Pulmonary artery endothelial cell (primary cell): ENCODE measurements at places on chromosomes 7 and 10.

- no peak for DNase-seq
These were observed 77.0 kb downstream of the ZNF277 start for GRCh38 chr7:112283382-112283910.

GRCh38 chr10:90462749-90463470 is 394.9 kb downstream of the HTR7 start:
- DNase-seq, result no peak

- no peak for DNase-seq
These were observed 193.1 kb downstream of the SUGCT start for GRCh38 chr7:40327873-40328272.

GRCh38 chr10:52213321-52213752 is 100.7 kb upstream of the DKK1 start:
- no peak for DNase-seq

- no peak for DNase-seq
These were observed 159.7 kb downstream of the GNAI1 start for GRCh38 chr7:80294346-80294745.

GRCh38 chr10:7314170-7314569 is 96.7 kb downstream of the SFMBT2 start:
- DNase-seq, result no peak

DNA sequence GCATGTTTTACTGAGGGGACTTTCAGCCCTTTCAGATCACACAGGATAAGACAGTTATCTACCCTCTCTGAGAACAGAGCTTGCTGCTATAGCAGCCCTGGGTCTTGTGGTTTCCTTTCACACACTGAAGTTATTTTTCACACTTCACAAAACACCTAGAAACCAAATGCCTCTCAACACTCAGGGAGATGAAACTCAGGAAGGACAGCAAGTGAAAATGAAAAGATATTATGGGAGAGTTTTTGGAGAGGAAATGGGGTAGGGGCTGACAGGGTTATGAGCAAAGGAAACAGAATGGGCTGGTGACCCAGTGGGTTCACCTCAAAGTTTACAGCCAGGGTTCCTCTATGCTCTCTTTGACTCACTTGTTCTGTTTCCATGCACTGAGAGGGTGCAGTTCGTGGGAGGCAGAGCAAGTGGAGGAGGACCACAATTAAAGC is 17.0 kb upstream of the GIMAP2 start:
- DNase-seq, result no peak

DNA sequence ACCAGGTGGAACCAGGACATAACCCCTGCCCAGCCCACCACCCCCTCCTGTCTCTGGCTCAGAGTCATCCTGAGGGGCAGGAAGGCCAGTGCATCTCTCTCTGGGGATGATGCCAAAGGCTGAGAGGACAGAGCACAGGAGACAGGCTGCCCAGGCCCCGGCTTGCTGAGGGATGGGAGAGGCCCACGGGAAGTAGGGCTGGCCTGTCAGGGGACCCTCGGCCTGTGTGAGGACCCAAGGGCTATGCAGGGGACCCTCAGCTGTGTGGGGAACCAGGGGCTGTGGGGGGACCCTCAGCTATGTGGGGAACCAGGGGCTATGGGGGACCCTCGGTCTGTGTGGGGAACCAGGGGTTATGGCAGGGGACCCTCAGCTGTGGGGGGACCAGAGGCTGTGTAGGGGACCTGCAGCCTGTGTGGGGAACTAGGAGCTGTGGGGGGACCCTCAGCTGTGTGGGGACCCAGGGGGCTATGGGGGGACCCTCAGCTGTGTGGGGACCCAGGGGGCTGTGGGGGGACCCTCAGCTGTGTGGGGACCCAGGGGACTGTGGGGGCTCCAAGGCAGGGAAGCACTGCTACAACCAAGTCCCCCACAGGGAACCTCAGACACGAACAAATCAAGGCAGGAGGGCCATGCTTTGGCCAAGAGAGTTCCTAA is 27.7 kb downstream of the EBF3 start:
- DNase-seq, result no peak

DNA sequence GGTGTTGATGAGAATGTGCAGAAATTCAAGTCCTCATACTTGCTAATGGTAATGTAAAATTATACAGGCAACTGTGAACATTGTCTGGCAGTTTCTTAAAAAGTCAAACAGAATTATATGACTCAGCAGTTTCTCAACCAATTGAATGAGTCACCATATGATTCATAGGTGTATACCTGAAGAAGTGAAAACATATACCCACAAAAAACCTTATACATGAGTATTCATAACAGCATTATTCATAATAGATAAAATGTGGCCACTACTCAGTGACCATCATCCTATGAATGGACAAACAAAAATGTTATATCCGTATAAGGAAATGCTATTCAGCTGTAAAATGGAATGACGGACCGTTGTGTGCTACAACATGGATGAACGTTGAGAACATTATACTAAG is 253.5 kb downstream of the MALRD1 start:
- no peak for DNase-seq

GRCh38 chr10:68106656-68107055 is 2.6 kb upstream of the MYPN start:
- DNase-seq, result no peak

DNA sequence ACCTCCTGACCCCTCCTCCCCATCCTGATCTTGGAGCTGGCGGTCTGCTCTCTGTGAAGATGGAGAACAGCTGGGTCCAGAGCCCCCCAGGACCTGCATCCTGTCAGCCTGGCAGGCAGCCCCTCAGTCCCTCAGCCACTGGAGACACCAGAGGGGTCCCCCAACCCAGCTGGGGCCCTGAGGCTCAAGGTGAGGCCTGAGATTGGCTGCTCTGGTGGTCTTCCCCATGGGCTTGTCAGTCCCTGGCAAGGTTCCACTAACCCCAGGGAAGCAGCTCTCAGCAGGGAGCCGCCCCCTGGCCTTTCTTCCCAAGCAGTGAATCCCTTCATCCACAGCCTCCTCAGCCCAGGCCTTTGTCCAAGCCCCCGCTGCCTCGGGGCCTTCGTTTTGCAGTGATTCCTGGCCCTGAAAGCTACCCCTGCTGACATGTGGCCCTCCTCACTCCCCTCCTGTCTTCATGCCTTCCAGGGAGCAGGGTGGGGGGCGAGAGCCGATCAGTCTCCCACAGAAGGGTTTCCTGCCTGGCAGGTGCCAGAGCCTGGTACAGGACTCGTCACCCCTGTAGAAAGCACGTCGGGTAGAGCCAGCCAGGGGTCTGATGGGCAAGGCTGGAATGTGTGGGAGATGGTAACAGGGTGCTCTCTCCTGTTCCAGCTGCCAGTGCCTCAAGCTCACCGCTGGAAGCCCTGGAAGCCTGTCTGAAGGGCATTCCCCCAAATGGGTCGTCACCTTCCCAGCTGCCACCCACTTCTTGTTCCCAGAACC is 48.5 kb downstream of the ZNF467 start:
- no peak for DNase-seq

DNA sequence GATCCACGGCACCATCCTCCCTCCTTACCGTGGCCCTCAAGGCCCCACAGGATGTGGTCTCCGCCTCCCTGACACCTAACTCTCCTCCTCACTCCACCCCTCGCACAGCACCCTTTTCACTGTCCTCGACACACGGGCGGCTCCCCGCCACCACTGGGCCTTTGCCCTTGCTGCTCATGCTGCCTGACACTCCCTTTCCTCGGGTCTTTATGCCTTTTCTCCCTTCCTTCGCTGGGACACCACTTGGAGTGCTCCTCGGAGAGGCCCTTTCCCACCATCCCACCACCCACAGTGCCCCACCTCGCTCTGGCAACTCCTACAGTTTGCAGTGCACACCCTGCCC is 7.9 kb upstream of the INMT start:
- no peak for DNase-seq

- no peak for DNase-seq
These were observed 37.1 kb downstream of the MXI1 start for GRCh38 chr10:110244550-110244949.

GRCh38 chr10:69403519-69403918 is 13.2 kb downstream of the TACR2 start:
- peak; percentile 52 for DNase-seq

- no peak for DNase-seq
These were observed 21.5 kb downstream of the ZMIZ1 start for GRCh38 chr10:79090134-79090803.

DNA sequence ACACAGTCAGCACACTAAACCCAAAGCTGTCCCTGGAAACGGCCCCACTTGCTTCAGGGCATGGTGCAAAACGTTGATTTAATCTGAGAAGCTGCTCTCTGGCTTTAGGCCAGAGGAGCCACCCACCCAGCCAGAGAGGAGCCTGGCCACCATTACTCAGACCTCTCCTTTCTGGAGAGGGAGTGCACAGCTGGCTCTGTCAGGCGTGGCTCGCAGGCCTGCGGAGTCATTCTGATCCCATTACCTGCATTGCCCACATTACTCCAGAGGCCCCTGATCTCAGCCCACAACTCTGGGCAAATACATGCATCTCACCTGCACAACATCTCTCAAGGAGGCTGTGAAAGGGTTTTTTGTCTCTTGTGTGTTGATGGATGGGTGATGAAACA is 370.0 kb upstream of the IGFBP3 start:
- DNase-seq, result no peak

GRCh38 chr10:114761205-114762193 is 60.1 kb upstream of the FHIP2A start:
- DNase-seq, result no peak

- no peak for DNase-seq
These were observed 67.2 kb downstream of the EBF3 start for GRCh38 chr10:129896860-129897200.

DNA sequence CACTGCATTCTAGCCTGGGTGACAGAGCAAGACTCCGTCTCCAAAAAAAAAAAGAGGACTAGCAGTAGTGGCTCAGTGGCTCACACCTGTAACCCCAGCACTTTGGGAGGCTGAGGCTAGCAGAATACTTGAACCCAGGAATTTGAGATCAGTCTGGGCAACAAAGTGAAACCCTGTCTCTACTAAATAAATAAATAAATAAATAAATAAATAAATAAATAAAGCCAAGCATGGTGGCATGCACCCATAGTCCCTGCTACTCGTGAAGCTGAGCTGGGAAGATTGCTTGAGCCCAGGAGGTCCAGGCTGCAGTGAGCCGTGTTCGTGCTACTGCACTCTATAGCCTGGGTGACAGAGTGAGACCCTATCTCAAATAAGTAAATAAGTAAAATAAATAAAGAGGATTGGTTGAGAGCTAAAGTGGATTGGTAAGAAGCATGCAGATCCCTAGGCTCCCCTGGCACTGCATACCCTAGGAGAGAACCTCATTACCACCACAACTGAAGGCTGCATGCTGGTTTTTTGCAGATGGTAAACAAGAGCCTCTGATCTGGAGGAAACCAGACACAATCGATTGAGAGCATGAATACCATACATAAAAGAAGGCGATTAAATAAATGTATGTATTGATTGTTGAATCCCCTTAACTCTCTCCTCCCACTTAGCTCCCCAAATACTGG is 163.2 kb downstream of the REEP3 start:
- no peak for DNase-seq

DNA sequence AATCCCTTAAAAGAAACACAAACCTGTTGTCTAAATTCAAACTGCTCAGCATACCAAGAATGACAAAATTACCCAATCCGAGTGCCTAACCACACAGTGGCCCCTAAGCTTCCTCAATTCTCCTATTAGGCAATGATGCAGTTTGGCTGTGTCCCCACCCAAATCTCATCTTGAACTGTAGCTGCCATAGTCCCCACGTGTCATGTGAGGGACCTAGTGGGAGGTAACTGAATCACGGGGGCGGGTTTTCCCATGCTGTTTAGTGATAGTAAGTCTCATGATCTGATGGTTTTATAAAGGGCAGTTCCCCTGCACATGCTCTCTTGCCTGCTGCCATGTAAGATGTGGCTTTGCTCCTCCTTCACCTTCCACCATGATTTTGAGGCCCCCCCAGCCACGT is 21.9 kb downstream of the PSAP start:
- DNase-seq, result no peak

DNA sequence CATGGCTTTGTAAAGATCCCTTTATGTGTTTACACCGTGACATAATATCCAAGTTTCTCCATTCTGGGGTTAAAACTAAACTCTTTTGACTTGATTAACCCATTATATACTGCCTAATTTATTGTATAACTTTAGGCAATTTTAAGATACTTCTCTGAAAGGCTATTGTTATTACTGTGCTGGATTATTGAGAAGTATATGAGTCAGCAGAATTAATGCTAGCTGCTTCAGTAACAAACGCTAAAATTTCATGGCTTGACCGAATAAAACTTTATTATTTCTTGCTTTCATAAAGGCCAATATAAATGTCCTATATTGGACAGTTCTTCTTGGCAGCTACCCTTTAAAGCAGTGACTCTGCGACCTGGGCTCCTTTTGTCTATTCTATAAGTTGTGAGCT is 853.9 kb downstream of the SORCS3 start:
- no peak for DNase-seq

DNA sequence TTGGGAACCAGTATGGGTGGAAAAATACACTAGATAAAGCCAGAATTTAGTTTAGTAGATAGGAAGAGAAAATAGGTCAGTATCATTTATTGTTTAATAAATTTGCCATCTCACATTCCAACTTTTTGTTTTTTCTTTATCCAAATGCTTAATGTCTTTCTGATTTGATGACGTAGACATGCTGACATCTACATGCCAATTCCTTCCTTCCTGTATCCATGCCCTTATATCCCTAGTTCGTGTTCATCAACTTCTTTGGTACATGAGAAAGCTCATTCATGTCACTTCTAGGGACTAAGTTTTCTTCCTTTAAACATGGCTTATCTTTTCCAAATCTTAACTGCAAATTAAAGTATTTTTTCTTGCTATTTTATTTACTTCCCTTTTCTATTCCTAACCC is 30.5 kb upstream of the ING3 start:
- no peak for DNase-seq

- DNase-seq, result no peak
These were observed 171.7 kb downstream of the LSM5 start for GRCh38 chr7:32318300-32319011.

- DNase-seq, result peak; percentile 93
These were observed 121.9 kb upstream of the AKR1E2 start for GRCh38 chr10:4704034-4704545.

DNA sequence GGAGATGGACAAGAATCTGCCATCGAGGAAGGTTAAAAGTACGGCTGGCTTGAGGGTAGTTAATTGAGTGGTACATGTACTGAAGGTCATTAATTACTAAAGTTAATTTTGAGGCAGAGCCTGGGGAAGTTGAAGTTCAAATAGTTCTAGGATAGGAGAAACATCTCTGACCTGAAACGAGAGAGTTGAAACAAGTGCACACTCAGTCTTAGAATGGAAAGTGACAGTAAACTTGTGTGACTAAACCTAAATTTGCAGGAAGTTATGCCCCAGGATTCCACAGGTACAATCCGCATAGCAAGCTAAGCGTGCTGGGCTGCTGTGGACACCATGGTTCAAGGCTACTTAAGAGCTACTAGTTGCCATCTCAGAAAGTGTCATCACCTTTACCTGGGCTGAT is 209.9 kb downstream of the CHCHD3 start:
- DNase-seq, result no peak

- no peak for DNase-seq
These were observed at the start of gene VENTX for GRCh38 chr10:133237588-133238465. TSS of gene VENTX (plus strand) at chr10:133237855. CDS start at chr10:133237915, 60 bp downstream.

DNA sequence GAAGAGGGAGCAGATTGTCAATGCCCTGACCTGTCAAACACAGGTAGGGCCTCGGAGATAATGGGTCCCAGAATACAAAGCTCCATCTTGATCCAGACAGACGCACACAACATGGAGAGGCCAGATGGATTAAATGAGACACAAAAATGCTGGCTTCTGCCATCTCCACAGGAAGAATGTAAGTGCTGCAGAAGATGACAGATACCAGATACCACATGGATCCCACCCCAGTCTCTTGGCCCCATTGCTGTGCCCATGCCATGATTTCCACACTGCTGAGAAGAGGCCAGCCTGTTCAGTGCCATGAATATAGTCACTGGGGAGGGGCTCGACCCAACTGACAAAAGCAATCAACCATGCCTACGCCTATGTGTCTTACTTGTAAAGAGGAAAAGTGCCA is 487.9 kb downstream of the PARD3 start:
- DNase-seq, result no peak
